ENCODE measurements at places on chromosomes 1 and 21.

DNA sequence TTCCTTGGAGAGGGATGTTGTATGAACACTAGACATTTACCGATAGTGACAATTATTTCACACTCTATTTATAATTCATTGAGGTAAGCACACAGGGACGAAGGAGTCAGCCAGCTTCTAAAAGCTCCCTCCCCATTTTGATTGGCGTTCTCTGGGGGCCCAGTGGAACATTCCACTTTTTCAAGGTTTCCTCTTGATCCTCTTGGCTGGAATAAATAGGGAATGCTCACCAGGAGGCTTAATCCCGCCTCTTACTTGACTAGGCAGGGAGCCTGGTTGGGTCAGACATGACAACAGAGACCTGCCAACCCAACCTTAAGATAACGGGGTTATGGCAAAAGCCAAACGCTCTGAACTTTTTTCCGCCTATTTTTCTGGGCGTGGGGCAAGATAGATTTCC is 974 bp downstream of the ACTN2 start:
- no peak for DNase-seq

- no peak for DNase-seq
These were observed 55.7 kb downstream of the WNT9A start for GRCh38 chr1:227891955-227892488.

DNA sequence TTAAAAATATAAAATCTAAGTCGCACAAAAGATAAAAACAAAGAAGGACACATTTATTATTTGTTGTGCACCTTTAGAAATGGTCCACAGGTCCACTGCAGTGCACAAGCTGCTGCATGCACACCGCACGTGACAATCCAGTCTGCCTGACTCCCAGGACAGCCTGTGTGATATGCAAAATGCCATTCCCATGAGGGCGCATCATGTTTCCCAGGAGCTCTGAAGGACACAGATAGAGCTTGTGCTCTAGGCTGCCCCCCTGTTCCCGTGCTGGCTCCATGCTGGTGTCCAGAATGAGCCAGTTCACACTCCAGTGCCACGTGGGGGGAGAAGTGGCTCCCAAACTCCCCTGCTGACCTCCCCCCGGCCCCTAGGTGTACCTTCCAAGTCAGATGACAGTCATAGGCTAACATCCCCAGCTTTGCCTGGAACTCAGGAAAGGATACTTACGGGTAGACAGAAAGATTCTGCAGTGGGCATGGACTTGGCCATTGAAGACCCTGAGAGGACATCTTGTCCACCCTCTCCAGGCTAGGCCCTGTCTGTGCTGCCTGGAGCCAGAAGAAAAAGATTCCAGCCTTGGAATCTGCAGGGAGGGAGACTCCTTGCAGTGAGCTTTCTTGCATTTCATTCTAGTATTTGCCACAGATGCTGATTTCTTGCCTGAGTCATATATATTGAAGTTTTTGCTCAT is 26.3 kb downstream of the RAB7B start:
- no peak for DNase-seq

GRCh38 chr1:40382108-40382460 is 8.6 kb downstream of the SMAP2 start:
- DNase-seq, result no peak

GRCh38 chr1:65478379-65479026 is 58.0 kb downstream of the LEPR start:
- no peak for DNase-seq

GRCh38 chr1:216847397-216848036 is 124.3 kb upstream of the ESRRG start:
- no peak for DNase-seq

DNA sequence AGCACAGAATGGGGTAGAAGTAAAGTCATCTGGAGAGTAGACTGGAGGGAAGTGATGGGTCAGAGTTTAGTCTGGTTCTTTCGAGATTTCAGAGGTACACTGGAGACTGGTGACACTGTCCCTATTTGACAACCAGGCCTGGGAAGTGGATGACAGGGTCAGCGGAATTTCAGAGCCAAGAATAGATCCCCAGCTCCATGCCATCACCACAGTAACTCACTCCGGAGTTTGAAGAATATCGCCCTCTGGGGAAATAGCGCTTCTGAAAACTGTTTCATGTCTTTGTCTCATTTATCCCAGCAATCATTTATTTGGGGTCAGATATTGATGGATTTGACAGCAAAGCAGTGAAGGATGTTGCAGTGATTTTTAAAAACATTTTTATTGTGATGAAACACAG is 7.6 kb upstream of the NFASC start:
- DNase-seq, result no peak

- no peak for DNase-seq
These were observed 865 bp downstream of the ATP5IF1 start for GRCh38 chr1:28236656-28237322.

DNA sequence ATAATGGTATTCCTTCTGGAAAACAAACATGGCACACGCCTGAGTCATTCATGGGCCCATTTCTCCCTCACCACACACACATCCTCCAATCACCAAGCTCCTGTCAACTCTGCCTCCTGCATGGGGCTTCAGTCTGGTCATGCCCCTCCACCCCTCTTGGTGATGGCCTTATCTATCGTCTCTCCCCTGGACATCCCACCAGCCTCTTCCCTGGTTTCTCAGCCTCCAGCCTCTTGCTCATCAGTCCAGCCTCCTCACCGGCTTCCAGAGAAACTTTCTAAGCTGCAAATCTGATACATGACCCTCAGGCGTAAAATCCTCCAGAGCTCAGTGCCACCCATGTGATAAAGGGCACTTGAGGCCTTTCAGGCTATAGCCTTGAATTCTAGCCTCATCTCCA is 243.9 kb downstream of the FOXD2 start:
- no peak for DNase-seq

GRCh38 chr1:210633636-210634035 is 304.9 kb downstream of the HHAT start:
- no peak for DNase-seq

DNA sequence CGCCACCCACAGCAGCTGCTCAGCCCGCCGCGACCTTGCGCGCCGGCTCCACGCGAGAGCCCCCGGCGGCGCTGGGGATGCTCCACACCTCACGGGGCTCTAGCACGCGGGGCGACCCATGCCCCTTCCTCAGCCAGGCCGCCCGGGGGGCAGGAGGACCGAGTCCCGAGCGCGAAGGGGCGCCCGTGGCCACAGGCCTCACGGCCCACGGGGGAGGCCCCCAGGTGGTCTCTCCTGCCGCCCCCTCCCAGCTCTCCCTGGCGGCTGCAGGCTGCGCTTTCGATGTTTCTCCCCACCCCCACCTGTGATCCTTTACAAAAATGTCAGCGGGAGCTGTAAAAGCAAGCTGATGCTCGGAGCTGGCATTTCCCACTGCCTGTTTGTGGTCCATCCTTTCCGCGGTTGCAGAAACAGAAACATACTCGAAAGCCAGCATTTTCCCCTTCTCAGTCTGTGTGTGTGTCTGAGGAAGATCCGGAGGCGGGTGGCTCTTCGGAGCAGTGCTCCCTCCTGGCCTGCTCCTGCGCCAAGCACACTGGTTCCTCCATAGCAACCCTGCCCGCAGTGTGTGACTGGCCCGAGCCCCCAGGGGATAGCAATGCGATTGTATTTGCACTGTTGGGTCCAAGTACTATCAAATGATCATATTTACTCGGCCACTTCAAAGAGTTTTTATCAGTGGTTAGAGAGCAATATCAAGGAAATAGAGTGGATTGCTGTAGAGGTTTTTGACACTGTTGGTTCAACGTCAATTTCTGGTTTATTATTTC is 2.1 kb downstream of the KIF26B start:
- DNase-seq, result no peak

DNA sequence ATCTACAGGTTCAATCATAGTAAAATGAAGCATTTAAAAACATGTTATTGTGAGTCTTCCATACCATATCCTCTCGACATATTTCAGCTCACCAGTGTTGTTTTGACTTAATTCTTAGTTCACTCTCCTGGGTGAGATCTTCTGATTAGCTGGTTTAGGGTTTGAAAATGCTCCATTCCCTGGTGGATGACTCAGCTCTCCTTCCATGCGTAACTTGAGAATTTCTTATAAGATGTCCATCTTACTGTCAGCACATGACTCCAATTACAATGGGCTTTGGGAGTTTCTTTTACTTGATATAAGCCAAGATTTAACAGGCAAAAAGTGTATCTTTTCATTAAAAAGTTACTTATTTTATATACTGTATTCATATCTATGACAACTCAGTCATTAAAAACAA is 476.5 kb downstream of the BRINP3 start:
- DNase-seq, result no peak

GRCh38 chr1:22824466-22824865 is 113.8 kb downstream of the EPHB2 start:
- no peak for DNase-seq

DNA sequence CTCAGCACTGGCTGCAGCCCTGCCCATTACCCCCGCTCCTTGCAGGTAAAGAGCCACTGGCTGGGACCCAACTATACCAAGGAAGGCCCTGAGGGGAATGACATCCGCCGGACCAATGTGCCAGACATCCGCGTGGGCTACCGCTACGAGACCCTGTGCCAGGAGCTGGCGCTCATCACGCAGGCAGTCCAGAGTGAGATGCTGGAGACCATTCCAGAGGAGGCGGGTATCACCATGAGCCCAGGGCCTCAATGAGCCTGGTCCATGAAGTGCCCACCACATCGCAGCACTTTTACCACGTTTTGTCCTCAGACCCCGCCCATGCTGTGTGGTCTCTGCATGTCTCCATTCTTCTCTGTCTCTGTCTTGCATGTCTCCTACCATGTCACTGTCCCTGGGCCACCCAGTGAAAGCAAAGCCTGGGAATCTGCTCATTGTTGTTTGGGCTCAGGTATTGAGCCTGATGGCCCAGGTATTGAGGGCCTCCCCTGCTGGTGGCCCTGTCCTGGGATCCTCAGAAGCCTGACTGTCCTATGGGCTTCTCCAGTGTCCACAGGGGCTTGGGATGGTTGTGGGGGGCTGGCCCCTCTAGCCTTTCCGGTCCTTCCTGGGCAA is 11.4 kb downstream of the AMPD2 start:
- no peak for DNase-seq

DNA sequence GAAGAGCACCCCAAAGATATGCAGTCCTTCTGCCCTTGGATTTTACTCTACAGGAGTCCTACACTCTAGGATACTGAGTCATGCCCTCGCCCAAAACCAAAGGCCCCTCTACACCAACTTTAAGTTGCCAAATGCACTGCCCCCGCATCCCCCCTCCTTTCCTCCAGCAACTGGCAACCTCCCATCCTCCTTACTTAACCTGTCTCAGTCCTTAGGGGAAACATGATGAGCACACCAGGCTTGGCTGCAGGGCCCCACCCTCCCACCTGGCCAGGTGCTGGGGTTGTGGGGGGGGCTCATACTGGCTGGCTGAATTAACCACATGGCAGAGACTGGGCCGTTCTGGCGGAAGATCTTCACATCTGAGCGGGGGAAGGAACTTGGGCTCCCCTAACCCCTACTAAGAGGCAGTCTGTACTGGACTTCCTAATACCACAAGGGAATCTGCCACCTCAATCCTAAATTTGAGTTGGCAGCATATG is 1.2 kb downstream of the HDGF start:
- no peak for DNase-seq

- no peak for DNase-seq
These were observed 79.6 kb downstream of the PSMG1 start for GRCh38 chr21:39103689-39104088.

GRCh38 chr21:39576518-39577128 is 36.1 kb upstream of the B3GALT5 start:
- DNase-seq, result no peak

GRCh38 chr1:58107943-58108342 is 438.6 kb downstream of the OMA1 start:
- DNase-seq, result no peak

DNA sequence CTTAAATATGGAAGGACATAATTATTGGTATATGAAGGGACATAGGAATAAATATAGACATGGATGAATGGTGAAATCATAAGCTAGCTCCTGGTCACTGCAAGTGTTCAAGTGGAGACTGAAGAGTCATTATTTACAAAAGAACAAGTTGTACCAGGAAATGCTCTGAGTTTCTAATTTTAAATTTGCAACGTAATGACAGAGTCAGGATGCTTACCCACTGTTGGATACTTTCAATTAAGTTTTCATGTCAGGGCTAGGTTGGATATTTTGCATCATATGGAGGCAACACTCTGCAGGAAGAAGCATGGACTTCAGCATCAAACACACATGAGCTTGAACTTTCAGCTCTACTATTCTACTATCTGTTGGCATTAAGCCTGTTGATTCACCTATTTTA is 499.6 kb upstream of the C1orf87 start:
- no peak for DNase-seq

DNA sequence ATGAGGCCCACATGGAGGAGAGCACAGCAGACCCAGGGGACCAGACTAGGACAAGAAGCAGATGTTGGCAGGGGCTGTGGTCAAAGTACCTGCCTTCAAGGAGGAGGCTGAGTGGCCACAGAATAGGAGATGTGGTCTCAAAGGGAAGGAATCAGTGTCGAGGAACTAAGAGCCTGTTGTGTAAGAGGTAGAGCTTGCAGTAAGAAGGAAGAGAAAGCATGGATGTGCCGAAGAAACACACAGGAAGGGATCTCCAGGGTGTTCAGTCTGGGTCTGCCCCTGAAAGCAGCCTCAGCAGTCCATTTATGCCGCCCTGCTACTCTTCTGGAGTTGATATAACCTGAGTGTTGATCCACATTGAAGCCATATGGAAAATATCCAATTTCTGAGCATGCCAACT is 83.9 kb downstream of the NID1 start:
- DNase-seq, result no peak

DNA sequence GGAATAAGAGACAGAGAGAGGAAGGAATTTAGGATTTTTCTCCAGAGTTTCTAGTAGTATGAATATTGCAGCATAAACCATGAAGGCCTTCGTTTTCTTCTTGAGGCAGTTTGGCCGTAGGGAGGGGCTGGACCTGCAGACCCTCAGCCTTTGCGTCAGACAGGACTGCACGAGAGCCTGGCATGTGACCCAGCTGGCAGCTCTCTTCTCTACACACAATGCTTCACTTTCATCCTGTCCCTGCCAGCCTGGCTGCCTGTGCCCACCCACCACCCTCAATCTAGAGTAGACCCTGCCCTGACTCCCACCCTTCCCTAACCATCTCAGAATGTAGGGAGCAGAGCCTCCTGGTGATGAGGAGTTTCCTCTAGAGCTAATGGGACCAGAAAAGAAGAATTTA is 1.6 kb downstream of the CA14 start:
- DNase-seq, result no peak

GRCh38 chr1:235648407-235648907 is 1.1 kb downstream of the GNG4 start:
- DNase-seq, result no peak

All from stimulated activated CD8-positive, alpha-beta memory T cell treated with anti-CD3 and anti-CD28 coated beads, Interleukin-4, amount 100 ng/mL, for 1 hour (primary cell).